ENCODE measurements at places on chromosomes 3 and 15.
A peak's percentile ranks its signal among the peaks of the same experiment; 100 is the strongest.

- DNase-seq = no peak
These were observed 12.1 kb downstream of the USF3 start for GRCh38 chr3:113684271-113684819.

GRCh38 chr3:15501126-15501525 is 20.4 kb downstream of the COLQ start:
- peak; percentile 35 for DNase-seq

DNA sequence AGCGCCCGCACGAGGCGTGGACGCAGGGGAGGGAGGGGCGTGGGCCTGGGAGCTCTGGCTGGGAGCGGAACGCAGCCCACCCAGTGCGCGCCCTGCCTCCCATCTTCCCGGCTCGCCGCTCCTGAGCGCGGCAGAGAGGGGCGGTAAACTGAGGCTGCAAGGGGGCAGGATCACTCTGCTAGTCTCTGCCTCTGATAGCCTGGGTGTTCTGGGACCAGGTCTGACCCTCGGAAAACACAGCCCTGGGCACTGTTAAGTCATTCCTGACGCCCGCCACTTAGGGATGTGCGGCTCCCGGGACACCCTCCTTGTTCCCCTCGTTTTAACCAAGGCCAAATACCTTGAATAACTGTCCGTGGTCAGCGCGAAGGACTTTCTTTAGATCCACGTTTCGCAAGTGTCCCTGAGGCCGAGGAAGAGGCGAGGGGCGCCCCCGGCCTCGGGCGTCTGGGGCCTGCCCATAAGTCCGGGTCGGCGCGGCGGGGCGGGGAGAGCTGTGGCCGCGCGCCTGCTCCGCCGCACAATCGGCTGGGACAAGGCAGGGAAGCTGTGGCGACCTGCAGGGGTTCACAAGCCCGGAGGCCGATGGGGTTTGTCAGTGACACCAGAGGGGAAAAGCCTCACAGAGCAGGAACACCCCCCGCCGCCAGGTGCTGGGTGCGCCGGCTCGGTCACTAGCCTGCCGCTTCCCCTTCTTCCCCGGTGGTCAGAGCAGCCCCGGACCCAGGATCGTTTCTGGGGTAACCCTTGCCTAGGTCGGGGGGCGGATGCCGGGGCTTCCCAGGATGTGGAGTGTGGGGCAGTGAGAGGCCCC is 1.5 kb downstream of the ITPKA start:
- no peak for DNase-seq

- no peak for DNase-seq
These were observed 108.8 kb upstream of the RAD18 start for GRCh38 chr3:9071936-9072666.

- DNase-seq = no peak
These were observed 420.2 kb upstream of the ROBO1 start for GRCh38 chr3:80187981-80188380.

DNA sequence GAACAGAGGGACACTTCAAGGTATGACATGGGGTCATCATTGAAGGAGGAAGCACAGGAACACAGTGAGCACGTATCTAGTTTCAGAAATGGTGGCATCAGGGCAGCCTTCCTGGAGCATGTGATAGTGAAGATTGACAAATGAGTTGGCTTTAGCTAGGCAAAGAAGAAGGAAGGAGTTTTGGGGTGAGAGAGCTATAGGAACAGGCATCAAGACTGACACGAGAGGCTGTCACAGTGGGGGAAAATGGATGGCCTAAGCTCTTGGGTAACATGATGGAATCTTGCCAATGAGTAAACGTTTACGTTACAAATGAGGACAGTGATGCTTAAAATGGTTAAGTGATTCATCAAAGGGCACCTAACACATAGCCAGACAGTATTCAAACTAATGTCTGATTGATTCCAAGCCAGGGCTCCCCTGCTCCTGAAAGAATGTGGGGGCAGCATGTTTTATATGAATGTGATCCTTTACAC is 23.1 kb upstream of the GPR171 start:
- no peak for DNase-seq

GRCh38 chr3:123320221-123320620 is 118.5 kb downstream of the SEC22A start:
- DNase-seq = no peak

DNA sequence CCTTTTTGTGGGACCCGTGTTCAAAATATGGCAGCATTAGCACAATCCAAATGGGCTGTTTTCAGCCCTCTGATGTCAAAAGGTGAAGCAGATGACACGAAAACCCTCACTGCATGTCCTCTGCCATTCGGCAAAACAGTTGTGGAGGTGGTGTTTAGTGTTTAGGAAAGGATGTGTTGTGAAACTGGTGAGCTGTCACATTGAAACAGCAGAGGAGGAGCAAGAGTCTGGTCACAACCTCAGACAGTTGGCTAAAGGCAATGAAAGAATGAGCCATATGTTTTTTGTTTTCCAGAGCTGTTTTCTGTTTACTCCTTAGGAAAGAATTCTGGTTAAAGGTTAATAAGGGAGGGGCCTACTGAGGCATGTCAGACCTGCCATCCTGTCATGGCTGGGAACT is 140.7 kb downstream of the VPS8 start:
- no peak for DNase-seq

DNA sequence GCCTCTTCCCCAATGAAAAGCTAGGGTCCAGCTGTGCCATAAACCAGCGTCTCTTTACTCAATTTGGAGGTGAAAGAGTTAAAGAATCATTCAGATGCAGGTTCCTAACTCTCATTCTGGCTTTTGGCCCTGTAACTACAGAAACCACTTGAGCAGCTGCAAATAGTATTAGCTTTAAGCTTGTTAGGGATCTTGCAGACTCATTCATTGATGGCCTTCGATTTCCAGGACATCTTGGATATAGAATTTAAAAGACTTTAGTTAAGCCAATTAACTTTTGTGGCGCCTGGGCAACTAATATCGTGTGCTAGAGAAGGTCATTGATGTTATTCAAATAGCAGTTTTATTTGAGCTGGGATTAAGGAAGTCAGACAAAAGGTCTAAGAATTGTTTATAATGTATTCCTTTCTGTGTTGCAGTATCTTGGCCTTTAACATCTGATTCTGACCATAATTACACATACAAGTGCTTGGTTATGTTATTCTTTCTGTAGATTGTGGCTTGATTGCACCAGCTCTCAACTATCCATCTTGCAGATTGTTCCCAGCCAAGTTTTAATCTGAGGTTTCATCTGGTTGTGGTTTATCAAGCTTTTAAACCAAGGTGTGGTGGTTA is 185.3 kb downstream of the CACNA2D3 start:
- no peak for DNase-seq

DNA sequence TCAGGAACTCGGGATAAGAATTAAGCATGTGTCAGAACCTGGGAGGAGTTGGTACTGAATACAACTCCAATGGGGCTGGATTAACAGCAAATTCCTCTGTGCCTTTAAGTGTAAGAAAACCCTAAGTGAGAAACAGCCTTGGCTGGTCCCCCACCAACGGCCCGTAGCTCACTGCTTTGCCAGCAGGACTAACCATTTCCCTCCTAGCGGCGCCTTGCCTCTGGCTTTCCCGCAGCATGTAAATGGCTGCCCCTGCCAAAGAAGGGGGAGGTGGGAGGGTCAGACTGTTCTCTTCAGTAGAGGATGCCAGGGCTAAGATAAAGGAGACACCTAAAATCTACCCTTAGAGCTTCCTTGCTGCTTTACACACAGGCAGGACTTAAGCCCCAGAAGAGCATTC is 51.0 kb upstream of the SH3GL3 start:
- no peak for DNase-seq

GRCh38 chr15:67244971-67245478 is 9.4 kb downstream of the AAGAB start:
- DNase-seq = no peak

DNA sequence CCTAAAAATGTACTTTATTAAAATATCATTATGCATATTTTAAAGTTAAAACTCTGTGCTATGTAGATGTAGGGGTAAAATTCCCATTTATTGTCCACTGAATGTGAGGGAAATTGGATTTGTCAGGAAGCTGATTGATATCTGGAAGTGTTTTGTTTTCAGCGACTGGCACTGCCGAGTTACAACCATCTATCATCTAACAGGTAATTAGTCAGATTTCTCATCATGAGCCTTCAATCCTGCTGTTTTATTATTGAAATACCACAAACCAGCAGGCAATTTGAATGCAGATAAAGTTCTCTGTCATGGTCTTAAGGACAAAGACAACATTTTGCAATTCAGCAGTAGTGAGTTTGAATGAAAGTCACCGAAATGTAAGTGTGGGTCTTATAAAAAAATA is 40.5 kb downstream of the ZIC1 start:
- DNase-seq = no peak

- DNase-seq = peak; percentile 68
These were observed at the start of gene SCG3 for GRCh38 chr15:51681303-51681963. SCG3 (plus strand) TSS chr15:51681503; CDS start chr15:51681756, 253 bp downstream.

- no peak for DNase-seq
These were observed 28.2 kb downstream of the FAH start for GRCh38 chr15:80180986-80181385.

DNA sequence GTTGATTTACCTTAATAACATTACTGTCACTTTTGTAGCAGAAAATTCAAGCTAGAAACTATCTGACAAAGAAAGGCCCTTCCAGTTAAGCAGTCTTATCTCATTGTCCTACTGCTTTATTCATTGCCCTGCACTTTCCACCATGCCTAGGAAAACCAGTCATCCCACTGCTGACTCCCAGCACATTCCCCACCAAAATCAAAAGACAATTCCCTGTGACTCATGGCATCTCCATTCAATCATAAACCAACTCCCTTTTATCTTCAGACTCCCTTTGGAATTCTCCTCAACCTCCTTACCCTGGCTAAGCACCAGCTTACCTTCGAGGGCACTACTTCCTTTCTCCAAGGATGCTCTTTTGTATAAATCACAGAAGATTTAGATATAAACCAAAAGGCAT is 184.3 kb downstream of the PLCH1 start:
- DNase-seq = no peak

DNA sequence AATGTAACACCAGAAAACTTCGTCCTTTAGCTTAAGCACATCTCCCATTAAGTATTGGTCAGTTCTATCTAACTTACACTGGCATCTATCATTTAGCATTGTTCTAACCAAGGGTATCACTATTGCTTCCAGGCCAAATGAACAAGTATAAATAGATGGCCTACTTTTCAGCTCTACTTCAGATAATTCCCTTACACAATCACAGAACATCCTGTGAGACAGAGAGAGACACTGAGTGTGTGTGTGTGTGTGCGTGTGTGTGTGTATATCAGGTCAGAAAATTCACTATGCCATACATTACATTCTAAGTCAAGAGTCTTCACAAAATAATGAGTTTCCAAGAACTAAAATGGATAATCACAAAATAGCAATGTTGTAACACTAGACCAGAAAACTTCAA is 39.1 kb downstream of the SCAPER start:
- DNase-seq = no peak

- DNase-seq = no peak
These were observed 364.4 kb upstream of the ARHGEF26 start for GRCh38 chr3:153756816-153757215.

GRCh38 chr3:122880624-122881023 is 85.8 kb downstream of the SLC49A4 start:
- DNase-seq = no peak

DNA sequence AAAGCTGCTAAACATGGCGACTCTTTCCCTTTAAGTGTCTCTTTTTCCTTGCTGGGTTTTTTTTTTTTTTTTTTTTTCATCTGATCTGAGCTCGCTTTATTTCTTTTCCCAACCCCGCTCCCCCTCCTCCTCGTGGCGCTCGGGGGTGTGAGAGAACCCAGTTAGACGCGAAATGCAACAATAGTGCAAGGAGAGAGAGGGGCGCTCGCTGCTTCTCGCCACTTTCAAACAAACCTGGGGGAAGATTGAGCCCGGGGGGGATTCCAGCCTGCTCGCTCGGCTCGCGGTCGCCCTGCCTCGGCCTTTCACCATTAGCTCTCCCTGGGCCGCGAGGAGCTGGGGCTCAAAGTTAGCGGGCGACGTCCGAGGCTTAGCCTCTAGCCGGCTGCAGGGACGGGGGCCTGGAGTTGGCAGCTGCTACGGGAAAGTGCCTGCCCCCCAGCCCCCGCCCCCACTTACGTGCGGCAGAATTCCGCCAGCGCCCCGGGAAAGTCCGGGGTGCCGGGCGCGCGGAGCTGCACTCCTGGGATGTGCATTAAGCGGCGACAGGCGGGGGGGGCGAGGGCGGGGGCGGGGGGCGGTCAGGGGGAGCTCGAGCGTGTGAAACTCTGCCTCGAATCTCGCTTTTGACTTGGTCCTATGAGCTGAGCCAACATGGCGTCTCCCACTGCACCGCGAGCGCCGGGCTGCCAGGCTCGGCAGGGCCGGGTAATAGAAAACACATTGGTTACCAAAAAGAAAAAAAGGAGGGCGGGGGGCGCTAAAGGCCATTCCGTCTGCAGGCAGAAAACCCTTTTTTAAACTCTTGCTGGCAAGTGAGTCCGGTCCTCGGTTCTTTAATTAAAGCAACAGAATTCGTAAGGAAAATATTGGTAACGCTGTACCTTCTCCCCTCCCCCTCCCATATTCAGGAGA is 10.4 kb downstream of the NR2F2 start:
- DNase-seq = peak; percentile 47

DNA sequence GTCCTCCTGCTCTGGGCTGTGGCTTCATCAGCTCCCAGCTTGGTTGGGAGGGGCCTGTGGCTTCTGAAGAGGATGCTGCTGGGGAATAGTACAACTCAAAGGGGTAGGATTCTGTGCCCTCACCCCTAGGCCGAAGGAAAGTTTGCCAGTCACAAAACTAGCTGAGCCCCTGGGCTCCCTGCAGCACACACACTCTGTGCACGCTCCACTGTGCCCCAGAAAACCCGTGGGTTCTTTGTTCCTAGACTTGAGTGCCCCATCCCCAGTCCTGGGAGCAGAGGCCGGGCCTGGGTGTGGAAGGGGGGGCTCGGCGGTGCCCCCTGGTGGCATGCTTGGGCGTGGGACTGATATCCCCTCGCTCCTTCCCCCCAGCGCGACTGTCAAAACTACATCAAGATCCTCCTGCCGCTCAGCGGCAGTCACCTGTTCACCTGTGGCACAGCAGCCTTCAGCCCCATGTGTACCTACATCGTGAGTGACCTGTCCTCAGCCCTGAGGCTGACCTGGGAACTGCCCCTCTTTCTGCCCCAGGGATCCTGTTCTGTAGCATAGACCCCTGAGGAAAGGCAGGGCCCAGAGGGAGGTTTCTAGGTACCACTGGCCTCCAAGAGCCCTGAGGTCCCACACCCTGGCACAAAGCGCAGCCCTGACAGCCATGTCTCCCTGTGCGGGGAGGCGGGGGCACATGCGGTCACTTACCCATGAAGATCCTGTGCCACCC is 14.2 kb downstream of the CIB1 start:
- DNase-seq = no peak
